ENCODE measurements at places on chromosomes 1 and 21.

- no peak for DNase-seq
These were observed 36.9 kb upstream of the KLHDC7A start for GRCh38 chr1:18443587-18444520.

DNA sequence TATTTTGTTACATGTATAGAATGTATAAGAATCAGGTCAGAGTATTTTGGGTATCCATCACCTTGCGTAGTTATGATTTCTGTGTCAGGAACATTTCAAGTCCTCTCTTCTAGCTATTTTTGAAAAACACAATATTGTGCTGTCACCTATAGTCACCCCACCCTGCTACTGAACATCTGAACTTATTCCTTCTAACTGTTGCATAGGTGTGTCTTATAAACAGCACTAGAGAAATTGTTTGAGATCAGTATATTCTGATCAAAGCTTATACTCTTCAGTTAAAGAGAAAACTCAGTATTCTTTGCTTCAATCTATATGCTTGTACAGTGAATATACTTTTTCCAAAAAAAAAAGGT lies 96.0 kb downstream of the ASH1L start:
- DNase-seq, result no peak

- no peak for DNase-seq
These were observed 498.9 kb downstream of the TTLL7 start for GRCh38 chr1:83499998-83500397.

DNA sequence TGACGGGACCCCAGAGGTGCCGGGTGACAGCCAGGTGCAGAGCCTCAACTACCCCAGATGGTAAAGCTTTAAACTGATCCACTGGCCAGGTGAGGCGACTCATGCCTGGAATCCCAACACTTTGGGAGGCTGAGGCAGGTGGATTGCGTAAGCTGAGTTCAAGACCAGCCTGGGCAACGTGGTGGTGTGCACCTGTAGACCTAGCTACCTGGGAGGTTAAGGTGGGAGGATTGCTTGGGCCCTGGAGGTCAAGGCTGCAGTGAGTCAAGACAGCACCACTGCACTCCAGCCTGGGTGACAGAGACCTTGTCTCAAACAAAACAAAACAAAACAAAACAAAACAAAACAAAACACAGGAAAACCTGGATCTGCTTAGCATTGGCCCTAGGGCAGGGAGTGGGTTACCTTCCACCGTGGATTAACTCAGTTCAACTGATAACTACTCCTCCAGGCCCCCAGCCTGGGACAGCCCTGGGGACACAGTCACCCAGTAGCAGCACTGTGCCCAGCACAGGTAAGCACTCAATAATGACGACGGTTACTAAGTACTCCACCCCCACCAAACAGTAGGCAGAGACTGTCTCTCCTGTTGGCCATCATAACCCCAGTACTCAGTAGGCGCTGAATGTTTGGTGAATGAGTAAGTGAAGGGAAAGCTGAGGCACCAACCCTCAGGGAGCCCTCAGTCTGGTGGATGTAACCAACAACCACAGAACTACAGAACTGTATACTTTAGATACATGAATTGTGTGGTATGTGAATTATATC lies 21.6 kb downstream of the SLC66A1 start:
- no peak for DNase-seq

DNA sequence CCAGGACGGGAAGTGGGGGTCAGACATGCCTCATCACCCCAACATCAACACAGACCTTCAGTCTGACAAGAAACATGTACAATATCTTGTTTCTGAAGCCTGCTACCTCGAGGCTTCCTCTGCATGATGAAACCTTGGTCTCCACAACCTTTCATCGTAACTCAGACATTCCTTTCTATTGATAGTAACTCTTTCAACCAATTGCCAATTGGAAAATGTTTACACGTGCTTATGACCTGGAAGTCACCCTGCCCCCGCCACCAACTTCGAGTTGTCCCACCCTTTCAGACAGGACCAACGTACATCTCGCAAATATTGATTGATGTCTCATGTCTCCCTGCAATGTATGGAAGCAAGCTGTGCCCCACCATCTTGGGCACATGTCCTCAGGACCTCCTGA lies 159.5 kb downstream of the ETS2 start:
- DNase-seq, result no peak

DNA sequence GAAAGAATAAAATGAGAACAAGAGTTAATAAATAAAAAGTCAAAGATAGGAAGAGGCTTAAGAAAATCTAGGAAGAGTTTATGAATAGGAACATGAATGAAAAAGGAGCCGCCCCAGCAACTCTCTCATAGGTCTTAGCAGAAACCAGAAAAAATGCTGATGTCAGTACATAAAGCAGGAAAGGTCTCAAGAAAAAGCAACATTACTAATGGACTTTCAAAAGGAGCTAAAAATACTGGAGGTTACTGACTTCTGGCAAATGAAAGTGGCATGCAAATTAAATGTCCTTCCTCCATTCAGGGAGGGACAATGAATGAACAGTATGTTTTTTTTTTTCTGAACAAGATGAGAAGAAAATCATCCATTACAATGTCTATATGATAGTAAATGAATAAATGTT lies 387.6 kb downstream of the BRINP2 start:
- DNase-seq, result no peak

DNA sequence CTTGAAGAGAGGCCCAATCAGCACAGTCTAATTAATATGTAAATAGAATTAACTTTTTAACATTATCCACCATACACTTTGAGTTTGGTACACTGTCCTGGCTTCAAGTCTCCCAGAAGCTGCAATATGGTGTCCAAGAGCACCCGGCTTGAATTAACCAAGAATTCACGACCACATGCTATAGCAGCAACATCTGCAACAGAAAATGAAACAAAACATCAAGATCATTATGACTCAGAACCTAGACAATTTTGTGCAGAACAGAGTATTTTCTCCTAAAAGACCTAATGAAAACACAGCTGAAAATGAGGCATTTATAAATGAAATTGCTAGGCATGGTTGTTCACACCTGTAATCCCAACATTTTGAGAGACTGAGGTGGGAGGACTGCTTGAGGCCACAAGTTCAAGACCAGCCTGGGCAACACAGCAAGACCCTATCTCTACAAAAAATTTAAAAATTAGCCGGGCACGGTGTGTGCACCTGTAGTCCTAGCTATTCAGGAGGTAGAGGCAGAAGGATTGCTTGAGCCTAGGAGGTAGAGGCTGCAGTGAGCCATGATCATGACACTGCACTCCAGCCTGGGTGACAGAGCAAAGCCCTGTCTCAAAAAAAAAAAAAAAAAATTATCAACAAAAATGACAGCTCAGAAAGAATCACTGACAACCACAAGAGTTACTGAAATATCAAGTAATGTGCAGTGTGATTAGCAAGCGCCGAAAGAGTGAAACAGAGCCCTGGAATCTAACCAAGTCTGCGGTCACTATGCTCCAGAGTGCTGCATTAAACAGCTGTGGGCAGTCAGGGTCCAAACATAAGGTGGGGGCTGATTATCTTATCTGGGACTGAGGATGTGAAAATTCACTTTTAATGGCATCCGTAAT lies 45.3 kb downstream of the HSF2BP start:
- no peak for DNase-seq

- no peak for DNase-seq
These were observed 924 bp upstream of the DDOST start for GRCh38 chr1:20662110-20662475.

GRCh38 chr1:182974506-182975191 lies 21.7 kb upstream of the SHCBP1L start:
- no peak for DNase-seq

DNA sequence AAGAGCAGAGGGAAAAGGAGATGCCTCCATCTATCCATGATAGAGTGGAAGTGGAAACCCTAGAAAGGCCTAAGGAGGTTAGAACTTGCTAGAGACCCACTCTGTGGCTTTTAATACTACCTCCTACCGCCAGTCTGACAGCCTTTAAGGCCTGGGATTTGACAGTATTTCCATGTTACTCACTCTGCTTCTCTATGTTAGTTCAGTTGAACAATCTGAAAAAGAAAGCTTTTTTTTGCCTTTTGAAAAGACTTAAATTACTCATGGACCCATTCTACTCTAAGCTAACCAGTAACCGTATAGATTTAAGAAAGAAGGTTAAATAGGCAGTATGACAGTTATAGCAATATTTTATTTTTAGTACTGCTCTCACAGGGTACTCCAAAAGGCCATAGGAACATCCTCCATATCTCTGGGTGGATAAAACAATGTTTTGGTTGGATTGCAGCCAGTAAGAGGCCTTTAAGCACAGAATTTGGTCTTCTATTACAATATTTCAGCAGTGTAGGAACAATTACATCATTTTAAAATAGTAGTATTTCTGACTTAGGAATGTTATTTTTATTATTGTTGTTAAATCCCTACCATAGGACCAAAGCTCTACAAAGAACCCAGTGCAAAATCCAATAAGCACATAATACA lies 15.9 kb upstream of the GPR25 start:
- DNase-seq, result no peak

DNA sequence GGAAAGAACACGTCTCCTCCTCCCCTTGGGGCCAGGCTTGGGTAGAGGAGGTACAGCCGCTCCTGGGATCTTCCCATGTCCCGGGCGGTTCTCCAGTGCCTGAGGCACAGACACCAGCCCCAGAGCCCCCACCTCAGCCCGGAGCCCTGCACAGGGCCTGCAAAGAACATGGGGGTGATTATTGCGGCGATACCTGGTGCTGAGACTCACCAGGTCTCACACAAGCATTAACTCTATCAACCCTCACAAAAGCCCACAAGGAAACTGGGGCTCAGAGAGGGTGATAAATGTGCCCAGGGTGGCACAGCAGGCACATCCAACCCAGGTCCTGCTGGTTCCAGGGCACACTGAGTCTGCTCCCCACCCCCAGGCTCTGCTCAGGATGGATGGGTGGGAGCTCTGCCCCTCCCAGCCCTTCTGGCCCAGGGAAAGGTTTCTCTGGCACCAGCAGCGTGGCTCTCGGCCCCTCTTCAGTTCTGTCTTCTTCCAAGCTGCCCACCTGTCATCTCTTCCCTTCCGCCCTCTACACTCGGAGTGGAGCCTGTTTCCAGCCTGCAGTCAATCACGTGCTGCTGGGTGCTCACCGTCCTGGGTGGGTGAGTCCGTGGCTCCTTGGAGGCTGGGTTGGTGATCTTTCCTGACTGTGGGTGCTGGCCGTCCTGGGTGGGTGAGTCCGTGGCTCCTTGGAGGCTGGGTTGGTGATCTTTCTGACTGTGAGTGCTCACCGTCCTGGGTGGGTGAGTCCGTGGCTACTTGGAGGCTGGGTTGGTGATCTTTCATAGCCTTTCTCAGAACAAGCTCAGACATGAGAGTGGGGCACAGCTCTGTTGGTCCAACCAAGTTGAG lies 53.6 kb upstream of the AJAP1 start:
- no peak for DNase-seq

DNA sequence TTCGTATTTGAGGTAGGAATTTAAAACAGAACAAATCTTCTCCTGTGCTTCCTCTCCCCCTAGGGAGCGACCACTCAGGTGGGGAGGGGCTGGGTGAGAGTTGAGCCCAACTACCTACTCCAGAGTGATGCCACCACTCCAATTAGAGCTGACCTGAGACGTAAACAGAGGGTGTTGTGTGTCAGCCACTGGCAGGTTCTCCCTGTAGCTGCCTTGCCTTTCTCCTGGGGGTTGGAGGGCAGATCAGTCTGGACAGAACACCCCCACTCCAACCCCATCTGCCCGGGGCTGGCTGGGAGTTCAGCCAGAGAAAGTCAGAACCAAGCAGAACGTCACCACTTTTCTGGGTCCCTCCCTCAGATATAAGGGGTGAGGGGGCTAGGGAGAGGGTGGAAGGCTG lies 2.0 kb downstream of the HPDL start:
- no peak for DNase-seq

GRCh38 chr1:4527819-4528218 lies 126.6 kb upstream of the AJAP1 start:
- DNase-seq, result no peak

- DNase-seq, result no peak
These were observed 178.2 kb downstream of the DSCAM start for GRCh38 chr21:40668555-40669275.

- no peak for DNase-seq
These were observed 16.1 kb upstream of the STMN1 start for GRCh38 chr1:25922056-25922970.

DNA sequence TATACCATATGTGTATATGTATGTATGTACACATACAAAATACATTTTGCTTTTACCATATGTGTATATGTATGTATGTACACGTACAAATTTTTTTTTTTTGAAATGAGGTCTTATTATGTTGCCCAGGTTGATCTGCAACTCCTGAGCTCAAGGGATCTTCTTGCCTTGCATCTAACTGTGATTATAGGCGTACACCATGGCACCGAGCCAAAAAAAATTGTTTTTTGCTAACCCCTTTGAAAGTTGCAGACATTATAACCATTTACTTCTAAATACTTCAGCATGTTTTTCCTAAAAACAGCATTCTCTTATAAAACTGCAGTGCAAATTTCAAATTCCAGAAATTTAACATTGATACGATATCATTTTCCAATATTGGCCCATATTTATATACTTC lies 147.0 kb downstream of the POU2F1 start:
- DNase-seq, result no peak

DNA sequence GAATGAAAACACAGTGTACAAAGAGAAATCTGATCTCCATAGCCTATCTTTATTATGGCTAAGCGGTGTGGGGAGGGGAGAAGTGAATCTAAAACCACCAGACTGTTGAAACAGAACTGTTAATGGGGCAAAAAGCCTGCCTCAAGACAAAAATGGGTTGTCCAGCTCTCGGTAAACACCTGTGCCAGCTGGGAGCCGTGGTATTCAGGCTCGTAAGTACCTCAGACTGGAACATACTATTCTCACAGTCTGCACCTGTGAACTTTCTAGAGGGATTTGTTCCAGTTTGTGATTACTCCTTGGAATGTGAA lies 42.7 kb upstream of the ATP1A1 start:
- no peak for DNase-seq

DNA sequence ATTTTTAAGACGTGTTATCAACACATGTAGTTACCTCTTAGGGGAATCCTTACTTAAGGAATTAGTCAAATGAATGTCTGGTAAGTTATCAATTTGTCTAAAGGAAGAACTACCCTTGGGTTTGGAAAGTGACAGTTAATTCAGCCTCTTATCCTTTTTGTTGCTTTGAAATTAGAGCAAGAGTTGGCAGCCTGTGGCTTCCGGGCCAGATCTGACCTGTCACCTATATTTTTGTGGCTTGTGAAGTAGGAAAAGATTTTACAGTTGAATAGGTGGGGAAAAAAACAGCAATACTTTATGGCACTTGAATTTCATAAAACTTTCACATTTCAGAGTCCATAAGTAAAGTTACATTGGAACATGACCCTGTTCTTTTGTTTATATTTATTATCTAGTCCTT lies 5.5 kb downstream of the MRPS6 start:
- no peak for DNase-seq

Data from stimulated activated CD8-positive, alpha-beta memory T cell treated with anti-CD3 and anti-CD28 coated beads, Interleukin-15, amount 100 ng/mL, for 24 hours (primary cell).